ENCODE measurements at places on chromosomes 7 and 10.

DNA sequence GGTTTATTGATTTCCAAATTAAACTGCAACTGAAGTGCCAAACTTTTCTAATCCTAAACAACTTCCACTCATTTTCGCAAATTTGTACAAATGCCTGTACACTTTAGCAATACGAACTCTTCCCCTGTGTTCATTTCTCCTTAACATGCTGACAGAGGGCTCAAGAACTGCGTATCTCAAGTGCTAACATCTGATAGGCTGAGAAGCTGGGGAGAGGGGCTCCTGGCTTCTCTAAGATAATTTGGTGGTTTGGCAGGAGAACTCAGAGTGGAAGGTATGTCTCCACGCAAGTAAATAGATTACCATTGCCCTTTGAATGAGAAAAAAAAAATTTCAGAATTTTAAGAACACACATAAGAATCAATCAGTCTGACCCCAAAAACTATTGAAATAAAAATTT lies 53.3 kb upstream of the ANLN start:
- no peak for DNase-seq

DNA sequence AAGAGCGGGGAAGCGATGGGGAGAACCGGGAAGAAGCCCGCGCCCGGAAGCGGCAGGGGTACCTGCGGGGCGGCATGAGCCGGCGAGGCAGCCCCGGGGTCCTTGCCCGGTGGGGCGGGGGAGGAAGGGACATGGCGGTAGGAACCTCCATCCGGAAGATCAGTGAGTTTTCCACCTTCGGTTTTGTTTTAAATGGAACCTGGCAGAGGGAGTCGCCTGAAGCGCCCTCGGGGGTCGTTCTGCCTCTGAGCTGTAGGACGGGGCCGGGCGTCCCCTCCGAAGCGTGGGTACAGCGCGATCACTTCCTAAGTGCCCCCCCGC lies 471 bp downstream of the PFKP start:
- no peak for DNase-seq

GRCh38 chr7:159195946-159196345 lies 51.3 kb upstream of the VIPR2 start:
- no peak for DNase-seq

- DNase-seq, result no peak
Measured at GRCh38 chr10:97503406-97503805, 4.7 kb downstream of the UBTD1 start.

- no peak for DNase-seq
Measured at GRCh38 chr10:107740962-107741690, 576.6 kb upstream of the SORCS1 start.

GRCh38 chr7:157784979-157785441 lies 448.2 kb downstream of the DNAJB6 start:
- no peak for DNase-seq

DNA sequence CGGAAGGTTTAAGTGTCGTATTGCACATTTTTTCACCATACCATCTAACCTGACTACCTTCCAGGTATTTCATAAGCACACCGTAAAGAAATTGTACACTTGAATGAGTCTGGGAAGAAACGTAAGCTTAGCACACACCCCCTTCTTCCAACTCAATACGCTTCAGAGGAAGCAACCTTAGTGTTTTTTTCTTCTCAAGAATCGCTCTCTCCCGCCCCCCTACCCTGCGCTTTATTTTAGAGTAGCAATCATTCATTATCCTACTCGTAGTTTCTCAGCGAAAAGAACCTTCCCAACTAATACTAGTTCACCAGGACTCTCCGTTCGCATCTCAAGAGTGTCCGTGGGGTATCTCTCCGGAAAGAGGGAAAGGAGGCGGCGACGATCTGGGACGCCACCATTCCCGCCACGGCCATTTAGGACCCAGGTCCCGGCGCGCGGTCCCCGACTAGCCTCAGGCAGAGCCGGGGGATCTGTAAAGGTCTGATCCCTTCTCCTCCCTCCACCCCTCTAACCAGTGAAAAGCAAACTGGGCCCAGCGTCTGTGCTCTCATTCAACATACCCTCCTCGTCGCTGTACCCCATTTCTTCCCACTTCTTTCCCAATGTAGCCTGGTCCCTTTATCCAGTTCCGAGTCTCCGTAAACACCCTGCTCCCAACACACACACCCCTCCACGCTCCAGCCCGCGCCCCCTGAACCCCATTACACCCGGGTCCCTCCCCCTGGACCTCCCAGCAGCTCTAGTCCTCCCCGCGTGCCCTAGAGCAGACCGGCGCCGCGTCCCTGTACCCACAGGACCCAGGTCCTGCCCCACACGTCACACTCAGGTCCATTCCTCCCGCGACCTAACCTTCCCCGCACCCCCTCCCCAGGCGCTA lies 16.0 kb downstream of the MYOZ1 start:
- DNase-seq, result peak; percentile 70

DNA sequence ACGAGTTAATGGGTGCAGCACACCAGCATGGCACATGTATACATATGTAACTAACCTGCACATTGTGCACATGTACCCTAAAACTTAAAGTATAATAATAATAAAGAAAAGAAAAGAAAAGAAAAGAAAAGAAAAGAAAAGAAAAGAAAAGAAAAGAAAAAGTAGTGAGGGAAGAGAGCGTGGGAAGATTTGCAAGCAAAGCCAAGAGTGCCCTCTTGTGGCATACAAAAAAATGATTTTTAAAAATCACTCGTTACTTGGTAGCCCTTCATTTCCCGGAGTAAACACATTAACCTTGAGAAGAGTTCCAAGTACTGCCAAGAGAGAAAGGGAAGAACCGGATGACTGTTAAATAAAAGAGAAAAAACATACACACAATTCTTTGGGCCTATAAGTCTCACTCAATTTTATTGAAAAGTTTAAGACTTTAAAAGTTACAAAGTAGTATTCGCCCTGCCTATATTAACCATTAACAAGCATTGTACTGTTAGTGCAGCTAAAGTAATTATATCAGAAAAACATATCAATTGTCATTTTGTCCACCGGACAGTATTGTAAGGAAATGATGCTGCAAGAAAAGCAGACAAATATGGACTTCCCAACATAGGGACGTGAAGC lies 6.2 kb upstream of the CH25H start:
- peak; percentile 52 for DNase-seq

DNA sequence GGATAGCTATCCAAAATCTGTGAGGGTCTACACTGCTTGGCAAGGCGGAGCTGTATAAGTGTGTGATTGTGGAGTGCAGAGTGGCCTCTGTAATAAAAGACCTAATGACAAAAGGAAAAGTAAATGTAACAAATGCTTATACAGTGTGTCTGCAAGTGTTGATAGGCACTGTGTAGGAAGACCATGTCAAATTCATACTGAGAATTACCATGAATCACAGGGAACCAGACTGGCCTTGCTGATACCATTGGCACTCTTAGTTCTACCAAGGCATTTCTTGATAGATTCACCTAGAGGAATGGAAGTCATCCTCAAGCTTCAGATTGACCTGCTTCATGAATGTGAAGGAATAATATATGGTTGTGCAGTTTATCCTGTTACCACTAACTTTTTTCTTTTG lies 58.8 kb downstream of the CYCS start:
- no peak for DNase-seq

DNA sequence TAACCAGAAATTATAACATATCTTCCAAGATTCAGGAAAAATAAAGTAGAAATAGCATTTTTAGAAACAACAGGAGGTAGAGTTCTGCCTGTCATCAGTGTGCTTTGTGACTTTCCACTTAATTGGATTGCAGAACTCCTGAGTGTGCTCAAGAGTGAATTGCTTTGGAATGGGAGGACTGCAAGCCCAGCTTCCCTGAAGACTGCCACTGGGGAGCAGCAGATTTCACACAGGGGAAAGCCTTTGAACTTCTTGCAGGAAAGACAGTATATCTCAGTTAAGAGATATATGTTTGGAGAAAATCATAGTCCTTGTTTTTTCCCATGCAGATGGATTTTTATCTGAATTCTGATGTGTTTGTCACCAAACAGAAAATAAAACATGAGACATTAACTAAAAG lies 124.5 kb downstream of the TMEM168 start:
- DNase-seq, result no peak

DNA sequence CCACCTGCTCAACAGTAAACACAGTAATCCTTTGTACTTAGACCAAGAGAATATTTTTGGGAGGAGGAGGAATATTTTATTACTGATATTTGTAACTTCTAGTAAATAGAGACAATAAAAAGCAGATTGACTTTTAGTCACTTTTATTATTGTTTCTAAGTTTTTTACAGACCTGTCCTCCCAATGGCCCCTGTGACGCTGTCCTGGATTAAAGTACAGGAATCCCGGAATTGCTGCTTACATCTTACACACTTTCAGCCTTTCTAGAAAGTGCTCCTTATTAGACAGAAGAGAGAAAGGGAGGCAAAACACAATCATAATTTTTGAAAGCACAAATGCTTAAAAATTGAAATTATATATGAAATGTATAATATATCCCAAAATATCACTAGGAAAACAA lies 86.4 kb upstream of the PRKG1 start:
- no peak for DNase-seq

- DNase-seq, result no peak
Measured at GRCh38 chr10:4028027-4028471, 243.0 kb upstream of the KLF6 start.

DNA sequence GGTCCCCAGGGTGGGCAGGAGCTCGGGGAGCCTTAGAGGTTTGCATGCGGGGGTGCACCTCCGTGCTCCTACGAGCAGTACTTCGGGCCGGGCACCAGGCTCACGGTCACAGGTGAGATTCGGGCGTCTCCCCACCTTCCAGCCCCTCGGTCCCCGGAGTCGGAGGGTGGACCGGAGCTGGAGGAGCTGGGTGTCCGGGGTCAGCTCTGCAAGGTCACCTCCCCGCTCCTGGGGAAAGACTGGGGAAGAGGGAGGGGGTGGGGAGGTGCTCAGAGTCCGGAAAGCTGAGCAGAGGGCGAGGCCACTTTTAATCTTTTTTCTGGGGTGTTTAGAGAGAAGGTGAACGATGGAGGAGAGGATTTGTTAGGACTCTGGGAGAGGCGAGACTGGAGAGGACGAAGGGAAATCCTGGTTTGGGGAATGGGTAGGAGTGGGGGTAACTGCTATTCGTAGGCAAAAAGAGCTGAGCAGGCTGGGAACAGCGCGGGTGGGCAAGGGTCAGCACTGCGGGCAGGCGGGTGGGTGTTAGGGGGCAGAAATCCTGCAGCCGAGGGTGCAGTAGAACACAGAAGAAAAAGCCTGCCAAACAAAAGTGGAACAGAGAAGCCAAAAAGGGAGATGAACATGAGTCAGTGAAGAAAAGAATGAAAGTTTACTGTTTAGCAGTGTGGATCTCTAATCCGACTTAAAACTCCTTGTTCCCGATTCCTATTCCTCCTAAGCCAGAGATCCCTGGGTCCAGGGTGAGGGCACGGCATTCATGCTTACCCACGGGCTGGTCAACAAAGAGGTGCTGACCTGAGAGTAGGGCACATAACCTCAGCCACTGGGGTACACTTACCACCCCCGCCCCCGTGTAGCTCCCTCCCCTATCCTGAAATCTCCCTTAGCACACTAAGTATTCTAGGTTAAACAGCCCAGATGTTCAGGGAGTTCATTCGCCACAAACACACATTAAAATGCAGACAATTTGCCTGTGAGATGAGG lies 26.9 kb downstream of the PRSS2 start:
- no peak for DNase-seq

GRCh38 chr10:15227611-15228372 lies 59.3 kb upstream of the NMT2 start:
- DNase-seq, result no peak

- no peak for DNase-seq
Measured at GRCh38 chr7:27105301-27106031, 3.0 kb upstream of the HOXA2 start.

DNA sequence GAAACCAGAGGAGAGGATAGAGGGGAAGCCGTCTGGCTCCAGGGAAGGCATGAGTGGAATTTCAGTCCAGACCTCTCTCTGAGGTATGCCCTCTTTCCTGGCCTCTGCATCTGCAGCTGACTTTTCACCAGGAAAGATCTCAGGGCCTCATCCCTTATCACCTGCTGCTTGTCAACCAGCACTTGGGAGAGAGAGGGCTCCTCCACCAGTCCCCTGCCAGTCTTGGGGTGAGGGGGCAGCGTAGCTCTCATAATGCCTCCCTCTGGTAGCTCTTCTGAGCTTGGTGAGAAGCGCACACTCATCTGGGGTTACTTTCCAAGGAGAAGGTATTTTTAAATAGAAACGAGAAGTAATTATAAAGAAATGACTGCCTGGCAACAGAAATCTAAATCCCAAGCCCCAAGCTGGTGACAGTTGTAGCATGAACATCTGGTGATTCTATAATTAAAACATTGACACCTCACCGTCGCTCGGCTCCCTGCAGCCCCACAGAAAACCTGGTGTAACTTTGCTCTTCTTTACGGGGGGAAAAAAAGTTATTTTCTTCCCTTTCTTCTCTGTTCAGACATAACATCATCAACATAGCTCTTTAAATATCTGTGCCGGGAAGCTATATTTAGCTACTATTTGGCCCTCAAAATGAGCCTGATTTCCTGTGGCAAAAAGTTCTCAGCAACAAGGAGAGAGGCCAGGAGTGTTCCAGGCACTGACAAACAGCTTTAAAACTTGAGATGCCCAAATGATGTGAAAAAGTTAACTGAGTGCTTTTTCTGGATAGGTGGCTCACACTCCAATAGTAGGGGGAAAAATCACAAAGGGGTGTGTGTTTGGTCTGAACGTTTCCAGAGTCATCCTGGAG lies 26.9 kb downstream of the HIP1 start:
- DNase-seq, result no peak

DNA sequence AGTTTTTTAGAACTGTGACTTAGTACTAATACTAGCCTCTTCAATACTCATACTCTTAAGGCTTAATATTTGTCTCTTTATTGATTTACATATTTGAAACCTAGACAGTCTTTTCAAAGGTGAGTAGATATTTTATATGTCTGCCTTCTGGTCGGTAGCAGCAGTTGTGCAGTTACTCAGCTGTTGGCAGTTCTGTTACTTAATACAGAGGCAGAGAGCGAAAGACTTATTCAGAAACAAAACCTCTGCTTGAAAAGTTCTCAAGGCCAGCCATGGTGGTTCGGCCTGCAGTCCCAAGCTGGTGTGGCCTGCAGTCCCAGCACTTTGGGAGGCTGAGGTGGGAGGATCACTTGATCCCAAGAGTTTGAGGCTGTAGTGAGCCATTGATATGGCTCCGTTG lies 84.2 kb downstream of the AUTS2 start:
- no peak for DNase-seq

DNA sequence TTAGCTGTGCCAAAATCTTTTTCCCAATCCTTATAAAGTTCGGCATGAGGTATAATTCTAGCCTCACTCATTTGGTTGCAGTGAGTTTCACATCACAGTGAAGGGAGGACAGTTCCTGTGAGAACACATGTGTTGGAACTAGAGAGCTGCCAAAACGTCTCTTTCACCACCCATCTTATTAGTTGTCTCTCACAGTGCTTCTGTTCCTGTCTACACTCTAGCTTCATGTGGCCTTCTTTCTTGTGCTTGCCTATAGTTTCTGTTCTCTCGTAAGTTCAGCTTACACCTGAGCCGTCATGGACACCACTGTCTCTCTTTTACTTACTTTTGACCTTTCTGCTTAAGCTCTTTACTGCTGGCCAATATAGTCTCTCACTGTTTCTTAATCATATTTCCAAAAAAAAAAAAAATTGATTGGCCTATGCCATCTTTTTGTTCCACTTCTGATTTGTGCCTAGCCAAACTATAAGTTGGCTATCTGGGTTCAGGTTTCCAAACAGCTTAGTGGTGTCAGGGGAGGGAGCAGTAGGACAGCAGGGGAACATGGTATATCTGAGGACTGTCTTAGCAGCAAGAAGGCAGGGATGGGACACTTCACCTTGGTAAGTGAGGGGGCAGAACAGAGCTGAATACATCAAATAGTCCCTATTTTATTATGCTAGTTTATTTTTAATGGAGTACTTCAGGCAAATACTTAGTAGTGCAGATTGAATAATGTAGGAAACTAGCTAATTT lies 38.0 kb downstream of the ZNRF2 start:
- DNase-seq, result peak; percentile 80
